NCI-H510A treated with DMSO at 0.1 percent for 48 hours (cell line): ENCODE measurements at places on chromosomes 6 and 20.

DNA sequence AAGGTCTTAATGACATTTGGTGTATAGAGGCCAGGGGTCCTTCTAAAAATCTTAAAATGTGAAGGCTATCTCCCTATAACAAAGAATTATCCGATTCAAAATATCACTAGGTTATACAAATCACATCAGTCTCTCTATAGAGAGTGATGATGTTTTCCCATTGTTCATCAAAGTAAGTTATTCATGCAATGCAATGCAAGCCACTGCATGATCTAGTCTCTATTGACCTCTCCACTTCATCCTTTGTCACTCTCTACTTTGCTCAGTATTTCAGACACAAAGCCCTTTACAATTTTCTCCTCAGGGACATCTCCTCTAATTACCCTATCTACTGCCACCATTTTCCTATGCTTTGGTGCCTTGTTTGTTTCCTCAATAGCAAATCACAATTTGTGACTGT lies 628.0 kb downstream of the HTR1B start:
- no peak for DNase-seq

- no peak for DNase-seq
Measured at GRCh38 chr6:49692534-49692933, 20.8 kb downstream of the CRISP2 start.

DNA sequence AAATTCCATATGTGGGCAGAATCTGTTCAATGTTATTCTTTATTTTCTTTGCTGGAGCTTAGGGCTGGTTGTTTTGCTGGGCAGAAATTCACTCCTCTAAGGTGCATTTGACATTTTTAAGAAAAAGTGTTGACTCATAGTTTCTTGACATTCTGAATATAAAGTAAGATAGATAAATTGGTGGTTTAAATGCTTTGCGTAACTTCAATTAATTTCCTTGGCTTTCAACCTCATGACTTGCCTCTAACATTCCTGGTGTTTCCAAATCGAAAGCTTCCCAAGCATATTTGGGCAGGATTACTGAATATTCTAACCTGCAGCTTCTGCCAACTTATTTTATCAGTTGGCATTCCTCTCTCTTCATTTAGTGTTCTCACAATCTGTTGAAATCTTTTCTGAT lies 718.7 kb upstream of the ADGRB3 start:
- DNase-seq: no peak

DNA sequence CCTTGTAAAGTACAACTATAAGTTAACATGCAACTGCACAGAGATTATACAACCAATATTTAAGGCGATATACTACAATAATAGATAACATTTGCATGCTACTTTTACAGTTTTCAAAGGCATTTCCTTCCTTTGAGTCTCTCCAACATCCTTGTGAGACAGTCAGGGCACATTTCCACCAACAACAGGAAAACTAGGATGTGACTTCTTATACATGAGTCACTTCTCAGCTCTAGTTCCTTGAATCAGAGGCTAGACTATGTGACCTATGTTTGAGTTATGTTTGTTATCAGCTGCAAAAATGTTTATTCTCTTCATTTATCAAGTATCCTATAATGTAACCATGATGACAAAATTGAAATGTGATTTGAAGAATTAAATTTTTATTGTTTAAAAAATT lies 51.7 kb upstream of the TFAP2D start:
- no peak for DNase-seq

DNA sequence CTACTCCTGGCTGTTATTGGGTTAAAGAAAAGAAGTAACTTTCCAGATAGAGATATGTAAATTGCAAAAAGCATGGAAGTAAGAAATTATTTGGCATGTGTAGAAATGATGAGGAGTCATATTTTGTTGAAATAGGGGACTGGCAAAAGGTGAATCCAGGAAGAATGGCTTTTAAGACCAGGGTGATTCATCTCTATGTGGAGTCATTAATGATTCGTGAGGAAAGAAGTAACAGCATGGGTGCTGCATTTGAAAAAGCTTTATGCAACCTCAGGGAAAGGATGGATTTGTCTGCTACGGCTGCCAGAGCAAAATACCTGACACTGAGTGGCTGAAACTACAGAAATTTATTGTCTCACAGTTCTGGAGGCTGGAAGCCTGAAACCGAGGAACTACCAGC lies 14.8 kb upstream of the SYNE1 start:
- DNase-seq: no peak

GRCh38 chr6:7895125-7895423 lies 15.5 kb downstream of the TXNDC5 start:
- no peak for DNase-seq

- peak; percentile 87 for DNase-seq
Measured at GRCh38 chr6:52361945-52362442, at the start of gene PAQR8. Gene PAQR8, plus strand, starts transcription at chr6:52362151. Its CDS starts 41,063 bp downstream, at chr6:52403214.

- DNase-seq: no peak
Measured at GRCh38 chr6:41942067-41942851, 651 bp upstream of the CCND3 start.

DNA sequence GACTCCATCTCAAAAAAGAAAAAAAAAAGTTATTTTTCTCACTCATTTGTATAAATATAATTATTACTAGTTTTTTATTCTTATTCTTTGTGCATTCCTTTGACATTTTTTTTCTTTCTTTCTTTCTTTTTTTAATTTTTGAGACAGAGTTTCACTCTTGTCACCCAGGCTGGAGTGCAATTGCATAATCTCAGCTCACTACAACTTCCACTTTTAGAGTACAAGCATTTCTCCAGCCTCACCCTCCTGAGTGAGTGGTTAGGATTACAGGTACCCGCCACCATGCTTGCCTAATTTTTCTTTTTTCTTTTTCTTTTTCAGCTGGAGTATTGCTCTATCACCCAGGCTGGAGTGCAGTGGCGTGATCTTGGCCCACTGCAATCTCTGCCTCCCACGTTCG lies 51.4 kb upstream of the JARID2 start:
- DNase-seq: no peak

GRCh38 chr6:125279961-125280360 lies 21.8 kb downstream of the HDDC2 start:
- DNase-seq: no peak

- DNase-seq: peak; percentile 91
Measured at GRCh38 chr20:5181492-5181891, 54.7 kb downstream of the CDS2 start.

DNA sequence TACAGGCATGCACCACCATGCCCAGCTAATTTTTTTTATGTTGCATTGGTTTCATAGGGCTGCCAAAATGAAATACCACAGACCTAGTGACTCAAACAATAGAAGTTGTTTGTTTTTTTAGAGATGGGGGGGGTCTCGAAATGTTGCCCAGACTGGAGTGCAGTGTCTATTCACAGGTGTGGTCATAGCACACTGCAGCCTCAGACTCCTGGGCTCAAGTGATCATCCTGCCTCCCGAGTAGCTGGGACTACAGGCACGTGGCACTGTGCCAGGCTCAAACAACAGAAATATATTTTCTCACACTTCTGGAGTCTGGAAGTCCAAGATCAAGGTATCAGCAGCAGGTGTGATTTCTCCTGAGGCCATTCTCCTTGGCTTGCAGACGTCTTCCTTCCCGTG lies 6.6 kb upstream of the SLC16A10 start:
- DNase-seq: no peak

DNA sequence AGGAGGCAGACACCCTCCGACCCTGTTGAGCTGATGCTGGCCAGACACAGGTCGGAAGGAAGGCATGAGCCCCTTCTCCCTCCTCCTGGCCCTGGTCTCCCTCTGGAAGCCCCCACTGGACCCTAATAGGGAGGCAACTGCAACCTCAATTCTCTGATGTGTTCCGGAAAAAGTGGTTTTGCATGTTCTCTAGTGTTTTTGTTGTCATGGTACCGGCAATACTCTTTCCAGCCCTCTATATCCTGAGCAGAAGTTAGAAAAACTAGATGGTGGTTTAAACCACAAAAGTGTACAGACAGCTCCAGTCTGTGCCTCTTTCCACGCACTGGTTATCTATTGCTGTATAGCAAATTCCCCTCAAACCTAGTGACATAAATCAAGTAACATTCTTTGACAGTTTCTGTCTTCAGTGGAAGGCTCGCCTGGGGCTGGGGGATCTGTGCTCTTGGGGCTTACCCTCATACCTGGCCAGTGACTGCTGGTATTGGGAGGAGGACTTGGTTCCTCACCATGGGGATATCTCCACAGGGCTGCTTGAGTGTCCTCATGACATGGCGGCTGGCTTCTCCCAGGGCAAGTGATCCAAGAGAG lies 37.0 kb downstream of the SYTL3 start:
- DNase-seq: no peak

DNA sequence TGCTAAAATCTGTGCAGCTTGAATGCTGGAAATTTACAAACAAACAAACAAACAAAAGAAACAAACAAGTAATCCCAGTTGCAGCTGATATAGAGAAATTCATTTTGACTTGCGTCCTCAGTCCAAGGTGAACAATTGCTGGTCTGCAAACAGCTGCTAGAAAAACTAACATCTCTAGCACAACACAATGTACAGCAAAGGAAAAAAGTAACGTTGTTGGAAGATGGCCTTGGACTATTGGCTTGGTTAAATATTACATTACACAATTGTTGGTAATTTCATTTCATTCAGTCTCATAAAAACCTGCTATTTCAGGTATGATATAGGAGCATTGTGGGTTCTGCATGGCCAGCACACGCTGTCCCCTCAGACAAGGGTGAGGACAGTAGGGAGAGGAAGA lies 50.0 kb downstream of the STMND1 start:
- no peak for DNase-seq

DNA sequence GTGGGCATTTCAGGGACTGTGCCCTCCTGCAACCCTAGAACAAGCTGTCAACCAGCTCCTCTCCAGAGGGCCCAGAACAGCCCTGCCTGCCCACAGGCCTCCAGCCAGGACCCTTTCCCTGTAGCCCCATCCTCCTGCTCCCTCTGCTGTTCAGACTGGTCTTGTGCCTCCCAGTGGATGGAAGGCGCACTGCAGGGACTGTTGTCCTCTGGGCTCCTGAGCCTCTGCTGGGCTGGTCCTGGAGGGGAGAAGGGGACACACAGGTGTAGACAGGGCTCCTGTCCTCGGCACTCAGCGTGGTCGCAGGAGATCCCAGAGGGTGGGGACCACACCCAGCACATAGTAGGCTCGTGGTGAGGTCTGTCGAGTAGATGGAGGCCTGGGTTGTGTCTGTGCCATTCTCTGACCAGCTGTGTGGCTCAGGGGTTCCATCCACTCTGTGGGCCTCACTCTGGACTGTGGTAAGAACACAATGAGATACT lies 11.5 kb downstream of the ITPR3 start:
- DNase-seq: peak; percentile 32

DNA sequence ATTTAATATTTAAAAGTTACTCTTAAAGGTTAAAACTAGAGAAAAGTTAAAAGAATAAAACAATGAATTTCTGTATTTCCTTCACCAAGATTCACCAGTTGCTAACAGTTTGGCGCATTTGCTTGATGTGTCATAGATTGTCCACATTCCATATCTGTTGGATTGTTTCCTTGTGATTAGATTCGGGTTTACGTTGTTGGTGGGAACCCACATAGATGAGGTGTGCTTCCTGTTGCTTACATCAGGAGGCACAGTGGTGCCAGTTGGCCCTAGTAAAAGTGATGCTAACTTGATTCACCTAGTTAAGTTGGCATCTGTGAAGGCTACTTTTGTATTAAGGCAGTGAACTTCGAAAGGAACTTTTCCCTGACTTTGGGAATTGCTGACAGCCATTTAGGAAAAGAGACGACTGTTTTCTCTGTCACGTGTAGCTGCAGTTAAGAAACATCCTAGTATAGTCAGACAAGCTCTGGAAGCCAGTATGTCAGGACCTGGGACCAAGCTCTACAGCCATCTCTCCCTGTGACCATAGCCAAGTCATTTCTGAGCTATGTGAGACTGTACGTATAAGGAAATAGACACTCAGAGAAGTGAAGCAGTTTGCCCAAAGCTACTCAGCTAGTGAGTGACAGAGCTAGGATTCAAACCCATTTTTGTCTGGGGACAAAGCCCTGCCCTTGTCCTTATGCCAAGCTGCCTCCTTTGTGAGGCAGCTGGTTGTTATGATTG lies 49.0 kb downstream of the PPARD start:
- DNase-seq: no peak

- DNase-seq: no peak
Measured at GRCh38 chr6:73704798-73705197, 8.8 kb downstream of the CD109 start.

- no peak for DNase-seq
Measured at GRCh38 chr20:23123886-23124285, 37.8 kb upstream of the CD93 start.

GRCh38 chr6:36746251-36746650 lies 48.6 kb downstream of the RAB44 start:
- no peak for DNase-seq

GRCh38 chr6:132400555-132400882 lies 756 bp downstream of the MOXD1 start:
- DNase-seq: no peak

GRCh38 chr6:116404696-116405095 lies 33.9 kb downstream of the DSE start:
- no peak for DNase-seq

DNA sequence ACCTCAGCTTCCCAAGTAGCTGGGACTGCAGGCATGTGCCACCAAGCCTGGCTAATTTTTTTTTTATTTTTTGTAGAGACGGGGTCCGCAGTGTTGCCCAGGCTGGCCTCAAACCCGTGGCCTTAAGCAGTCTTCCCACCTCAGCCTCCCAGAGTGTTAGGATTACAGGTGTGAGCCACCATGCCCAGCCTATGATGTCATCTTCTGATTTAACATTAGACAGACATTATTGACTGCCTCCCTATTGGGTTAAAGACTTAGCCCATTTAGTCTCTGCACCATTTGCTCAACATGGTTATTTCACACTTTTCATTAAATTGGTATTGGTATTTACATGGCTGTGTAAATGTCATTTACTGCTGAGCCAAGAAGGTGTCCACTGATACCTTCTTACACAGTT lies 46.1 kb downstream of the DEK start:
- no peak for DNase-seq

DNA sequence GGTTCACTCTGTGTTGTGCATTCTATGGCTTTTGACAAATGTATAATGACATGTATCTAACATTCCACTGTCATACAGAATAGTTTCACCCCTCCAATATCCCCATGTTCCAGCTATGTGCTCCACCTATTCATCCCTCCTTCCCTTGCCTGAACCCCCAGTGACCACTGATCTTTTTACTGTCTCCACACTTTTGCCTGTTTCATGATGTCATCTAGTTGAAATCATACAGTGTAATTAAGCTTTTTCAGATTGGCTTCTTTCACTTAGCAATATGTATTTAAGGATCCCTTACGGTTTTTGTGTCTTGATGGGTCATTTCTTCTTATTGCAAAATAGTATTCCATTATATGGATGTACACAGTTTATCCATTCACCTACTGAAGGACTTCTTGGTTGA lies 39.8 kb downstream of the TGM6 start:
- no peak for DNase-seq

GRCh38 chr6:50842446-50842845 lies 23.8 kb downstream of the TFAP2B start:
- no peak for DNase-seq
